ENCODE measurements at places on chromosomes 3 and 15.

DNA sequence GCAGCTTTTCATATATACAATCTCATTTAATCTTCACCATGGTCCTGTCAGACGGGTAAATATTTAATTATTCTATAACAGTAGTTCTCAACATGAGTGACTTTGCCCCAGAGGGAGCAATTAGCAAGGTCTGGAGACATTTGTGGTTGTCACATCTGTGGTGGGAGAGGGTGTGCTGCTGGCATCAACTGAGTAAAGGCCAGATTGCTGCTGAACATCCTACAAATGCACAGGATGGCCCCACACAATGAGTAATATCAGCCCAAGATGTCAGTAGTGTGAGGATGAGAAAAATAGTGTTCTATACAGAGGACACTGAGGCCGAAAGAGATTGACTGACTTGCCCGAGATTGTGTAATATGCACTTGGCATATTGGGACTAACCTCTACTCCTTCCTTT is 156.0 kb downstream of the AGBL1 start:
- DNase-seq = no peak

- no peak for DNase-seq
These were observed 58.4 kb upstream of the POLG start for GRCh38 chr15:89393056-89393455.

- peak; percentile 57 for DNase-seq
These were observed 20.9 kb upstream of the LARS2 start for GRCh38 chr3:45367453-45367871.

- no peak for DNase-seq
These were observed 18.4 kb downstream of the C3orf70 start for GRCh38 chr3:185134509-185134908.

Measured in AG09309 (cell line).